ENCODE measurements at places on chromosomes 7 and 10. TPM values are rescaled to one million over a fixed set of nuclear protein-coding genes. Genes with fewer than 3 reads are reported as not detected.

GRCh38 chr10:79061441-79062315 lies 7.1 kb upstream of the ZMIZ1 start:
- no peak for DNase-seq

- DNase-seq = no peak
Observed at GRCh38 chr7:936386-937054, 18.0 kb downstream of the ADAP1 start.

DNA sequence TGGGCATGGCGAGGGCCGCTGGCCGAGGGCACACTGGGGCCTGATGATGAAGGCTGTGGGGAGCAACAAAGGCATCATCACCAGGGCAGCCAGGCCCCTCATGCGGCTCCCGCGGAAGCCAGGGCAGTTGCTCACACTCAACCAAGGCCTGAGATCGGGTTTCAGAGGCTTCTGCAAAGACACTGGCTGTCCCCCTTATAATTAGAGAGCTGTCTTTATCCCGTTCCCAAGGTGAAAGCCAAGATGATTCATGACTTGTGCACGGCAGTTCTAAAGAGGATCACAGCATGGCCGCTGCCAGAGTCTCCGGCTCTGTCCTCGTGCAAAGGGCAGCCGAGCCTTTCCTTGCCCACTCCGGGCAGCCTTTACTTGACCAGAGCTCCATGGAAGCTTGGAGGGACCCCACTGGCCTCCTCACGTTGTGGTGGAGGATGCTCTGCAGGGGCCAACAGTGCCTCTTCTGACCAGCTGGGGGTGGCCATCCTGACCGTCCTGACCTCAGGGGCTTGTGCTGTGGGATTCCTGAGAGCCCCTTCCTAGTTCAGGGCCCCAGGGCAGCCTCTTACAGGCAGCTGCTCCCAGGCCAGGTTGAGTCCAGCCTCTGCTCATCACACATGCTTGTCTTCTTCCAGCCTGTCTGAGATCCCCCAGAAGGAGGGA lies 82.3 kb downstream of the PRKAG2 start:
- DNase-seq = no peak

Gene TET1
- total RNA-seq = 1.2 TPM

Gene PITRM1
- 74.1 TPM for total RNA-seq

Gene WIPF3
- 0.68 TPM for total RNA-seq

Gene RELN
- 4.4 TPM for total RNA-seq

- DNase-seq = no peak
Observed at GRCh38 chr7:92639213-92639896, 49.2 kb upstream of the FAM133B start.

DNA sequence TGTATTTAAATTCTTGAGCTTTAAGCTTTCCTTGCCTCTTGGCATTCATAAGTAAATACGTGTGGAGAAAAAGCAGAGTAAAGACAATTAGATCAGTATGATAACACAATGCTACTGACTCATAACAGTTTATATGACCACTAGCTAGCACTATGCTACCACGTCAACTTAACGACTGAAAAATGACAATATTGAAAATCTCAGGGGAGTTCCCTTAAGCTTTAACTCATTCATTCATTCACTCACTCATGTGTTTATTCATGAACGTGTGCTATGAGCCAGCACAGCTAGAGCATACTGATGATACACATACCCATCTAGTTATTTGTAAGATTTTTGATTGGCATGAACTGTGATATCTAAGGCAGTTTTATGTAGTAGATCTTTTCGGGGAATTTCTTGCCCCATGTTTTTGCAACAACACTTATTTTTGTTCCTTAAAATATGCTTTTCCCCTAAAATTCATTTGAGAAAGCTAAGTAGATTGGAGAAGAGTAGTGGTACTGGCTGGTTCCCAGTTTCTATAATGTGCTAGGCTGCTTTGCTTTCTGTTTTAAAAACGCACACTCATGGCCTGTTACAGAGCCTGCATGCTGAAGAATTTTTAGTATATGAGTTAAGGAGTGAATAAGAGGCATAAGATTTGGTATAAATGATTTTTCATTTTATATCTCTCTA lies 57.4 kb upstream of the ACBD5 start:
- no peak for DNase-seq

- DNase-seq = peak; percentile 82
Observed at GRCh38 chr7:2399848-2400587, 3.4 kb upstream of the CHST12 start.

GRCh38 chr7:152967958-152968357 lies 208.4 kb downstream of the ACTR3B start:
- DNase-seq = no peak

DNA sequence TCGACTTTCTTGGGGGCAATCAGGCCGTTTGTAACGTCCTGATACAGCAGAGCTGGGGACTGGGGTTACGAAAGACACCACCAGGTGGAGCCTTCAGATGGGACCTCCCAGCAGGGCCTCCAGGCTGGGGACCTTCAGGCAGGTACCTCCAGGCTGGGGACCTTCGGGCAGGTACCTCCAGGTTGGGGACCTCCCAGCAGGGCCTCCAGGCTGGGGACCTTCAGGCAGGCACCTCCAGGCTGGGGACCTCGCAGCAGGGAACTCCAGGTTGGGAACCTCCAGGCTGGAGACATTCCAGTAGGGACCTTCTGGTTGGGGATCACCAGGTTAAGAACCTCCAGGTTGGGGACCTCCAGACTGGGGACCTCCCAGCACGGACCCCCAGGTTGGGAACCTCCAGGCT lies 23.5 kb upstream of the GPR146 start:
- no peak for DNase-seq

Gene MRPS24
- total RNA-seq = 168 TPM

Gene SFTPA2
- total RNA-seq = not detected

DNA sequence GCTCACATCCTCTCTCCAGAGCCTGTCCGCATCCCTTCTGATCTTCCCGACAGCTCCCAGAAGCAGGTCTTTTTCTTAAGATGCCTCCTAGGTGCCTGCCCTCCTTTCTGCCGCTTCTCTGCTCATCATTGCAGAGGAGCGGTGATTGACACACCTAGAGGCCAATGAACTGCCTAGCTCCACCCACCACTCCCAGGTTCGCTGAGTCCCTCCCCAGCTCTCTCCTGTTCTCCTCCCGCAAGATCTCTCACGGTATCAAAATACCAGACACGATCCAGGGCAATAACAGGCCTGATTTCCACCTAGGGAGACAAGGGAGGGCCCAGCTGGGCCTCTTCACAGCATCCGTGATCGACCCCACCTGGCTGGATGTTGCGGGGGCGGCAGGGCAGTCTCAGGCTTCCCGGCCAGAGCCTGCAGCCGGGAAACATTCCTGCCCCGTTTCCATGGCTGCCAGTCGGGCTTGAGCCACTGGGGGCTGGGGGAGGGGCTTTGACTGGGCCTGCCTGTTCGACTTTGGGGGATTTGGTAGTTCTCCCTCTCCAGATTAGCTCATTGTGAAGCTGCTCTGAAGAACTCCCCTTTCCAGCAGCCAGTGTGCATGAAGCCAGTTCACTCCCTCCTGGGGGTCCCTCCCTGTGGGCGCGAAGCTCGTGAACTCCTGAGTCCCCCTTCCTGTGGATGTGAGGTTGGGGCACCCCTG lies 373.5 kb downstream of the RPS24 start:
- peak; percentile 77 for DNase-seq

GRCh38 chr7:12596225-12596790 lies 25.8 kb downstream of the SCIN start:
- no peak for DNase-seq

DNA sequence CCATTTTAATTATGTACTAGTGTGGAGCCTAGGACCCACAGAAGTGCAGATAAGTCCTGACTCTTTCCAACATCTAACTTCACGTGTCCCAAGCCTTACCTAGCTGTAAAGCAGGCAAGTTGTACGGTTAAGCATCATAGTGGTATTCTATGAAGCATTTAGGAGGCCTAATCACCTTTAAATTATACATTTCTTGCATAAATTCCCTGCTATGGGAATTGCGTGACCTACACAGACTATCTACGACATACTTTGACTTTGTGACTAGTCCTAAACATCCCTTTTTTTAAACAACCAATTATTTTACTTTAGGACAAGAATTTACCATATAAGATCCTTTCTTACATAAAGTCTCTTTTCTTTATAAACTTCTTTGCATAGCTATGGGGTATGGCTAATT lies 37.7 kb upstream of the LRGUK start:
- no peak for DNase-seq

Gene AKR1B15
- not detected for total RNA-seq

GRCh38 chr10:49023752-49024151 lies 84.1 kb upstream of the LRRC18 start:
- DNase-seq = no peak

Gene GHRHR
- not detected for total RNA-seq

Gene LYZL2
- total RNA-seq = not detected
